ENCODE measurements at places on chromosomes 7 and 10.

DNA sequence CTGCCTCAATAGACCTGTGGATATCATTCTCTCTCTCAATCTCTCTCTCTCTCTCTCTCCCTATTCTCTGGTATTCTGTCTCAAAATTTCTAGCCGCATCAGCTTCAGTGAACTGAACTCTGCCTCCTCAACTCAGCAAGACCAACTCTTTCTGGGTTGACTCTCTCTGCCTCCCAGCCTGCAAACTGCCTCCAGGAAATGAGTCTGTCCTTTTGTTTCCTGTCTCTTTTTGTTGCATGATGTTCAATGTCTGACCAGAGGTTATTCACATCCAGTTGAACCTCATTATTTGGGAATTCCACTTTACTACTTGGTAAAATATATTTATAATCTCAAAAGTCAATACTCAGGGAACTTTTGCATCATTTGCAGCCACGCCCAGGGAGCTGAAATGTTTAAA, 682.7 kb upstream of the FZD8 start:
- no peak overlapping the region for H3K27ac ChIP-seq
- H3K4me3 ChIP-seq, result no peak overlapping the region
- no peaks in the 10 kb centered on the region for H3K36me3 ChIP-seq

DNA sequence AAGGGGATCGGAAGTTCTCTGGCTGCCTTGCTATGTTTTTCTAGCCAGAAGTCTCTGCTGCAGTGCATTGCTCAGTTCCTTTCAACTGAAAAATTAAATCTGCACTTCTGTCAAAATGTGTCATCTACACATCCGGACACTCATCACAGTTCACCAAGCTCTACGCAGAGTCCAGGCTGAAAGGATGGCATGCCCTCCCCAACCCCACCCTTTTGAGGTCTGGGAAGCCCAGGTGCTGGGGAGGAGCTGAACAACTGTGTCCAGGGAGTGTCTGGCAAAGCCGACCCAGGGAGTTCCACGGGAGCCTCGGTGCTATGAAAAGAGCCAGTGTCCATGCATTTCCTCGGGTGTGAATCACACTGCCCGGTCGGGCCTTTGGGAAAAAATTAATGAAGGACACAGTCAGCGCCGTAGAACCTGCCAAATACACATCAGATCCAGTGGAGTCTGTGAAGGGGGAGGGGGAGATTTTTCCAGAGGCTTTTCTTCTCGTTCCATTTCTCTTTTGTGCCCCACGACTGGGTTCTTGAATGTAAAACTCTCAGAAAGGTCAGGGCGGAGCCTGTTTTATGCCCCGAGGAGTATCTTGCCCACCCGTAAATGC, 757 bp upstream of the PALS2 start:
- H3K27me3 ChIP-seq, result no peaks in the 10 kb centered on the region
- H3K36me3 ChIP-seq, result no peaks in the 10 kb centered on the region
- peaks cover 18% of the 10 kb centered on the region for H3K4me1 ChIP-seq
- H3K4me3 ChIP-seq, result peak overlapping the region; percentile 83

DNA sequence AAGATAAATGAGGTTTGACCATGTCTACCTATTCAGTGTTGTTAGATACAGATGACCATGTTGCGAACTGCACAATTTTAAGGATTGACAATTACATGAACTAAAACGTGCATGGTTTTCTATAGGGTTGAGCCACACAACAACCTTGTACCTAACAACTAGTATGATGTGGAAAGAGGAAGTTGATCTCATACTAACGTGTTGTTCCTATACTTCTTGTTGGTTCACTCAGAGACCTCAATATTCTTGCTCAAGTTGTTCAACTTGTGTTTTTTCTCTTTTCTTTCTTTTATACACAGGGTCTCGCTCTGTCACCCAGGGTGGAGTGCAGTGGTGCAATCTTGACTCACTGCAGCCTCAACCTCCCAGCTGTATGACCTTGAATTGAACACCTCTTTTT, 6.1 kb upstream of the KEL start:
- peaks cover 4% of the 10 kb centered on the region for H3K4me1 ChIP-seq
- H3K27me3 ChIP-seq, result no peaks in the 10 kb centered on the region
- H3K36me3 ChIP-seq, result no peaks in the 10 kb centered on the region
- no peak overlapping the region for H3K4me3 ChIP-seq

DNA sequence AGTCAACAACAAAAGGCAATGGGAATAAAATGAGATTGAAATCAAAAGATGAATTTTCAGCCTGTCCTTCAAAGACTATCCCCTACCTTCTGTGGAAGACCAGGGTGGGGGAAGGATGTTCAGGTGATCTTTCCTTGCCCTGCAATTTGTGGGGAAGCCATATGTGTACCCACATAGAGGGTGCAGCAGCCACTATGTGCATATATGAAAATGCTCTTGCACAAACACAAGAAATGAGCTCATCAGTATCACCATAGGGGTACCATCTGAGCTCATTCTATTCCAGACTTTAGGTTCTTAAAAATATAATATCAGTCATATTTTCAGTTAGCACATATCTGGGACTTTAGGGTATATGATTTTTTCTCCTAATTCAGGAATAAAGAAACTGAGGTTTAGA, 17.7 kb downstream of the GIMAP5 start:
- H3K4me3 ChIP-seq, result no peak overlapping the region
- H3K4me1 ChIP-seq, result peaks cover 9% of the 10 kb centered on the region
- H3K27ac ChIP-seq, result no peak overlapping the region
- no peaks in the 10 kb centered on the region for H3K36me3 ChIP-seq
- H3K27me3 ChIP-seq, result no peaks in the 10 kb centered on the region

DNA sequence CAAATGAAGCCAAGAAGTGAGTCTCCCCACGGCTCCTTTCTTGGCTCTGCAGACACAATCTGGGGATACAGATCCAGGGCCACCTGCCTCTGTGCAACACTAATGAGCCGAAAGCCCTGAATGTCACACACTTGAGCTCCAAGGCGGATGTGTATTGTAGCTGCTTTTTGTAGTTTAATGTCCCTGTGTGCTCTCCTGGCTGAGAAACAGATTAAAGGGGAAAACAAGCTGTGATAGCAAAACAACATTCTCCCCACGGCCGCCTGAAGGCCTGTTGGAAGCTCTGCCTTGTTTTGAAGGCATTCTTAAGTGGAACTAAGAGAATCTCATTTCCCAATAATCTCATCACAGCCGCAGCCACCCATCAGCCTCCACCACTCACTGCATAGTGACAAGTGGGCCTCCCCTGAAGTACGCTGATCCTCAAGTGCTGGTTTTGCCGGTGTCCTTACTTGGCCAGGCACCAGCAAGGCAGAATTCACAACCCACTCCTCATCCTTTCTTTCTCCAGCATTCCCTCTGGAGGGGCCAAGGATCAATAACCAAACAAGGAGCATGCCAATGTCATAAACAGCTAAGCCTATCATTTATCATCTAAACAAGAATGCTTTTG, 44.4 kb upstream of the AMPH start:
- no peaks in the 10 kb centered on the region for H3K4me1 ChIP-seq
- no peaks in the 10 kb centered on the region for H3K36me3 ChIP-seq

DNA sequence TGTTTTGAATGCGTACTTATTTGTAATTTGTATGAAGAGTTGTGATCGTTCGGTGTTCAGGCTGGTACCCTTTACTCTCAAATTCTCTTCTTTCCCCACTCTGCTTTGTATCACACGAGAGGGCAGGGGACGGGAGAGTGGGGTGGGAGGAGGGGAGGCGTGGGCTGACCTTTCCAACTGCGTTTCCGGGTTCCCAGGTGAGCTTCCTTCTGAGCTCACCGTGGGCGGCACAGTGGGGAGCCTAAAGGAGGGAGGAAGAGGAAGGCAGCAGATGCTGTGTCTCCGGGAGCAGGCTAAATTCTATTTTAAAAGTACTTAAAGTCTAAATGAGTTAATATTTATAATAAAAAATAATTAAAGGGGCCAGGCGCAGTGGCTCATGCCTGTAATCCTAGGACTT, 7.4 kb upstream of the XRCC2 start:
- no peak for DNase-seq
- H3K27me3 ChIP-seq, result no peaks in the 10 kb centered on the region
- no peaks in the 10 kb centered on the region for H3K4me1 ChIP-seq
- no peaks in the 10 kb centered on the region for H3K36me3 ChIP-seq

DNA sequence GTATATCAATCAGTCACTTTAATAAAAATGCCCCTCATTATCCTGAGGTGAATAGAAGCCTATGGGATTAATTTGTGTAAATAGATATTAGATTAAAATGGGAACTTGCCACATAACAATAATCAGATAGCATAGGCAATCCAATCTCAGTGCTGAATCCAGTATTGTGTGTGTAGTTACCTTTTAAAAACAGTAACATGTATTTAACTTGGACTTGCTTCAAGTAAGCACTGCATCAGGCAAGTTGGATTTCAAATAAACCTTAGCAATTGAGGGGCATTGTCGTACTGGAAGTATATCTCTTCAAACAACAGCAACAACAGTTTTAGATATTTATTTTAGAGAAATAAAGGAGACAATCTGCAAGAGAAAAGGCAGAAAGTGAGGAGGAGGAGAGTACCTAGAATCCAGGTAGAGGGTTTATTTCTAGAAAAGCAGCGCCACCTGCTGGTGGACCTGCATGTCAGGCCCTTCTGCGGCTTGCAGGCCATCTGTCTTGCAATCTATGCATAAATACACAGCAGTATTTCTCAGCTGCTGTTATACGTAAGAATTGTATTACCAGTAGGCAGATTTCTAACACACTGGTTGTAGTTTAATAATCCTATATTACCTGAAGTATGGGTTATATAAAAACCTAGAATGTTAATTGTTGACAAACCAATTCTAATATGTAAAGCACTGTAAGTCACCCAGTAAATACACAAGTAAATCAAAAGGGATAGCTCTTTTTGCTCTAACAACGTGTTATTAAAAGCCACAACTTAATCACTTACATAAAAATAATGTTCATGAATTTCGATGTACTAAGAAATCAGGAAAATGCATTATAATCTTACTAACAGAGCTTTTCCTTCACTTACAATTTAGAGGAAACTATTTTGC, 652.8 kb downstream of the KCNMA1 start:
- DNase-seq, result peak; percentile 92
- H3K4me1 ChIP-seq, result no peaks in the 10 kb centered on the region

DNA sequence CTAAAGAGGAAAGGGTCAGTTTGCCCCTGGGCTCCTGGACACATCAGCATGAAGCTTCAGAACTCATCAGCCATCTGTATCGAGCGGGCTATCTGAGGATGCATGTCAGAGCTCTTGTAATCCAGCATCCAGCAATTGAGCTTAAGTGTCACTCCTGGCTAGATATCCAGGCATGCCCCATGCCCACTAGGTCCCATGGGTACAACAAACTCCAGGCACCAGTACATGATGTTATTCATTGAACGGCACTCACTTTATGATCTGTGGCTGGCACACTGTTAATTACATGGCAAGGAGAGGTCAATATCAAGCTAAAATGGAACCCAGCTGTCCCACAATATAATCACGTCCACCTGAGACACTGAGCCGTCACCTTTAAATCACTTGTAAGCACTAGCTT, 274.2 kb downstream of the ELMO1 start:
- DNase-seq, result no peak
- peaks cover 7% of the 10 kb centered on the region for H3K4me1 ChIP-seq
- no peaks in the 10 kb centered on the region for H3K27me3 ChIP-seq
- H3K4me3 ChIP-seq, result no peak overlapping the region

DNA sequence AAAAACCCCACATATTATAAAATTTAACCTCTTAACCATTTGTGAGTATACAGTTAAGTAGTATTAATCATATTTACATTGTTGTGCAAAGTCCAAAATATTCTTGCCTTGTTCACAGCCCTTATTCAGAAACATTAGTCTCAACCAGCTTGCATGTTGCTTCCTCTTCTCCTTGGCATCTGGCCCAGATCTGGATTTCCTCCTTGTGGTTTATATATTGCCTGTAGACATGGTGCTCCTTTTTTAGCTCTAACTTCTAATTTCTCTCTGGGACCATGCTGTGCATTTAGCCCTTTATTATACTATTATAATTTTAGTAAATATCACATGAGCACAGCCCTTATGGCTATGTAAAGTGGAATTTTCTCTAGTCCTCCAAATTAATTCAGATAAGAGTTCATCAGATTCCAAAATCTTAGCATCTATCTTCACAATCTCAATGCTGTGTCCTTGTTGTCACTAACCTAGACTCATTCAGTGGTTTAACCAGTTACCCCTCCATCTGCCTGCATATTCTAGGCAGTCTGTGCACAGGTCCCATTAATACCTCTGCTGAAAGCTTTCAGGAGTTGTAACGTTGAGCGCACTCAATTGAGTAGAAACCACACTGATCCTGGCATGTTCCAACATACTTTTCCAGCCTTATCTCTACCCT, 7.9 kb downstream of the CPED1 start:
- DNase-seq, result no peak
- no peak overlapping the region for H3K27ac ChIP-seq
- no peak overlapping the region for H3K4me3 ChIP-seq

DNA sequence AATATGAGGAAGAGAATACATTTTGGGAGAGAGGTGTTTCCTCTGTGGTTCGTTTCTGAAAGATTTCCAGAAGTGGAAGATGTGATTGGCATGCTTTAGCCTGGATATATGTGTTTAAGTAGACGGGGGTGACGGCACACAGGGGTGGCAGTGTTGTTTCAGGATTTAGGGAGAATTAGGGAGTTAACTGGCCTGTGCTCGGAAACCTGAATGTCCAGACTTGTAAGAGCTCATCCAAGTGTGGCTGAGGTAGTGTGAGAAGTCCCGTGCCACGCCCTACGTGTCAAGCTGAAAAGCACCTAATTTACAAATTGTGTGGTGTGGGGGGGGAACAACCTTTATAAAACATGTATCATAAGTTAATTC, 1.1 kb downstream of the RALA start:
- DNase-seq, result no peak
- no peak overlapping the region for H3K27ac ChIP-seq
- H3K4me1 ChIP-seq, result peaks cover 29% of the 10 kb centered on the region
- peak overlapping the region; percentile 62 for H3K4me3 ChIP-seq

DNA sequence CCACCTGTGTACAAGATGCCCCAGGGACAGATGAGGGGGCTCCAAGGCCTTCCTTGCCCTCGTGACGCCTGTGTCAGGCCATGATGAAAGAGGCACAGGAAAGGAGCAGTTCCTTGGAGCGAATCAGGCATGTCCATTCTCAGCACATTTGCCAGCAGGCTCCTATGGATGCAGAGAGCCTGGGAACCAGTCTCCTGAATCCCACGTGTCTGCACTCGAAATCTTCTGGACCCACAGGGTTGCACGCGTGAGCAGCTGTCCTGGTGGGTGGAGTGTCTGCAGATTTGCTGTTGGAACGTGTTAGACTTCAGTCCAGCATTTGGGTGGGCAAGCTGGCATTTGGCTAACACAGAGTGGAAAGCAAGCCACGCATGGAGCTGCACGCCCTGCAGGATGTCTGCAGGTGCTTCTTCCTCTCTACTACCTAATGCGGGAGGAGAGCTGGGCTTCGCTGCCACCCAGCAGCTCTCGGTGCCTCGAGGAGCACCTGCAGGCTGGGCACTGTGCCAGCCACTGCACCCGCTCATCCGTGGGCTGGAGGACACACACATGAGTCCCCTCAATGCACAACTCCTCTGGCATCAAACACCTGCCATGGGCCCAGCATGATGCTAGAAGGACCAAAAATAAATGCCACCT, 140.7 kb downstream of the PAXIP1 start:
- H3K36me3 ChIP-seq, result no peaks in the 10 kb centered on the region
- DNase-seq, result no peak
- no peak overlapping the region for H3K4me3 ChIP-seq
- H3K27me3 ChIP-seq, result no peaks in the 10 kb centered on the region
- H3K27ac ChIP-seq, result no peak overlapping the region

Measured in cardiac muscle cell (in vitro differentiated cells and primary cell).